CMK (cell line): ENCODE measurements at places on chromosomes 13 and 19.

GRCh38 chr19:1453525-1454364, 3.8 kb downstream of the APC2 start:
- DNase-seq, result peak; percentile 52

DNA sequence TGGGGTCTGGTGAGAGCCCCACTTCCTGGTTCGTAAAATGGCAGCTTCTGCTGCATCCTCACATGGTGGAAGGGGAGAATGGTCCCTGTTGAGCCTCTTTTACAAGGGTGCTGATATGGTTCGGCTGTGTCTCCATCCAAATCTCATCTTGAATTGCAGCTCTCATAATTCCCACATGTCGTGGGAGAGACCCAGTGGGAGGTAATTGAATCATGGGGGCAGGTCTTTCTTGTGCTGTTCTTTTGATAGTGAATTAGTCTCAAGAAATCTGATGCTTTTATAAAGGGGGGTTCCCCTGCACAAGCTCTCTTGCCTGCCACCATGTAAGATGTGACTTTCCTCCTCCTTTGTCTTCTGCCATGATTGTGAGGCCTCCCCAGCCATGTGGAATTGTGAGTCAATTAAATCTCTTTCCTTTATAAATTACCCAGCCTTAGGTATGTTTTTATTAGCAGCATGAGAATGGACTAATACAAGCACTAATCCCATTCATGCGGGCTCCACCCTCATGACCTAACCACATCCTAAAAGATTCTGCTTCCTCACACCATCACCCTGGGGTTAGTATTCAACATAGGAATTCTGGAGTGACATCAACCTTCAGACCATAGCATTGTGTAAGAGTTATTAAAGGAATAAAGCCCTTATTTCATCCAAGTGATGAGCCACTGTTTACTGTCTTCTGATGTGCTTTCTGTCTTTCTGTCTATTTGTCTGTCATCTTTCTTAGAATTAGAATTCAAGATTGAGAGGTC, 159.0 kb upstream of the IRS2 start:
- no peak for DNase-seq

- no peak for DNase-seq
Measured at GRCh38 chr19:13078381-13078780, 24.3 kb downstream of the LYL1 start.

- no peak for DNase-seq
Measured at GRCh38 chr13:77016888-77017623, 9.9 kb downstream of the FBXL3 start.

GRCh38 chr13:41289463-41289881, 21.6 kb upstream of the NAA16 start:
- no peak for DNase-seq

- DNase-seq, result peak; percentile 50
Measured at GRCh38 chr19:27748551-27749152, 1464.3 kb downstream of the UQCRFS1 start.

DNA sequence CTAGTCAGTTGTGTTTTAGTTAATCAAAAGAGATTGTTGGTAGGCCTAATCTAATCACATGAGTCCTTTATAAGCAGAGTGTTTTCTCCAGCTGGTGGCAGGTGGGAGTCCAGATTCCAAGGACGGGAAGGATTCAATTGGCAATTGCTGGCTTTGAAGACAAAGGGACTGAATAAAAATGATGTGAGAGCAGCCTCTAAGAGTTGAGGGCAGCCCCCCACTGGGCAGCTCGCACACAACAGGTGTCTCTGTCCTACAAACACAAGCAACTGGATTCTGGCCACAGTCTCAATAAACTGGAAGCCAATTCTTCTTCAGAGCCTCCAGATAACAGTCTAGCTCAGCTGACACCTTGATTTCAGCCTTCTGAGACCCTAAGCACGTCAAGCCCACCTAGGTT, 915.2 kb downstream of the PCDH9 start:
- DNase-seq, result no peak
